ENCODE measurements at places on chromosomes 7 and 10.

DNA sequence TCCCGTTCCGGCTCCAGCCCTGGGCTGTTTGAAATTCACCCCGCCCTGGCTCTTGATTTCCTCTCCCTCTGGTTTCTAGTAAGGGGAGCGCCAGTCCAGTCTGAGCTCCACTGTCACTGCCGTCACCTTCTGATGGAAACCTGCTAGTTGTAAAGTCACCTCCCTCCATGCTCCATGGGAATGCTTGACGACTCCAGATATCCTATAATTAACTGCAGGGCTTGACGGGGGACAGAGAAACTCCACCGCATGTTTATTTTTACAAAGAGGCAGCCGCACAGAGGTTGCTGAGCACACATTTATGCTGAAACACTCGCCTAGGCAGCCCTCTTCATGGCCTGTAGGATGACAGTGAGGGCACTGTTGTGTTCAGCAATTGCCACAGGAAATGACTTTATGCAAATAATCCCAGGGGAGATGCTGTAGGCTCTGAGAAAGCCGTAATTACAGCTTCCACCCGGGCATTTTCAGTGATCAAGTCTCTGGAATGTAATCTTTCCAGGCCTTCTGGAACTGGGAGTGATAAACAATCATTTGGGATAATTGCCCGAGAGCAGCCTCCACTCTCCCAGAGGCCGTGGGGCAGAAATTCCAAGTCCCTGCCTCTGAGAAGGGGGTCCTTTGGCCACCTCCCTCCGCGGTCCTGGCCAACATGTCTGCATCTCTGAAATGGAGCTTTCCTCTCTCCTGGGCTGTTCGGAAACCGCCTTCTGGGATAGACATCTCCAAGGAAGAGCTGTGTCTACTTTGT is 300.5 kb downstream of the KLF6 start:
- no peak for DNase-seq

- DNase-seq: no peak
These were observed 507.0 kb downstream of the PLXNA4 start for GRCh38 chr7:132069306-132069705.

DNA sequence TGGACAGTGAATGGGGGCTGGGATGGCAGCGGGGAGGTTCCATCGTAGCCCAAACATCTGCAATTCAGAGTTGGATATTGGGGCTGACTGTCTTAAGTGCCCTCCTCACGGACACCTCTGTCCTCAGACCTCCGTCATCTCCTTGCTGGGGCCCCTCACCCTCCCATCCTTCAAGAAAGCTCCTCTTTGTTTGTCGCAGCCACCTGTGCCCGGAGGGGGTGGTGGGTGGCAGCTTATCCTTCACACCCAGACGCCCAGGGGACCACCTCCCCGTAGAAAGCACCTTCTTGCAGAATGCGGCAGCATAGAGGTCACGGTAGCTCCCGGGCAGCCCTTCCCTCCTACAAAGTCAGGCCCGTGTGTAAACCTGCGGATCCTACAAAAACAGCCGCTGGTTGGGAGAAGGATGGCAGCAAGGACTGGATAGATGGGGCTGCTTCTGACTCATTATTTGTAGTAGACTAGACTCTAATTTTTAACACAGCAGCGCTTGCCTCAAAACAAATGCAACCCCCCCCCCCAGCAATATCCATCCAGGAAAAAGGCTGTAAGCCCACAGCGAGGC is 1.3 kb upstream of the PTPRN2 start:
- DNase-seq: no peak

GRCh38 chr7:16916105-16916639 is 34.4 kb upstream of the AGR3 start:
- peak; percentile 92 for DNase-seq

- DNase-seq: no peak
These were observed 14.9 kb downstream of the DLG5 start for GRCh38 chr10:77911535-77912123.

- DNase-seq: no peak
These were observed 154.4 kb downstream of the DGKI start for GRCh38 chr7:137692399-137692798.

DNA sequence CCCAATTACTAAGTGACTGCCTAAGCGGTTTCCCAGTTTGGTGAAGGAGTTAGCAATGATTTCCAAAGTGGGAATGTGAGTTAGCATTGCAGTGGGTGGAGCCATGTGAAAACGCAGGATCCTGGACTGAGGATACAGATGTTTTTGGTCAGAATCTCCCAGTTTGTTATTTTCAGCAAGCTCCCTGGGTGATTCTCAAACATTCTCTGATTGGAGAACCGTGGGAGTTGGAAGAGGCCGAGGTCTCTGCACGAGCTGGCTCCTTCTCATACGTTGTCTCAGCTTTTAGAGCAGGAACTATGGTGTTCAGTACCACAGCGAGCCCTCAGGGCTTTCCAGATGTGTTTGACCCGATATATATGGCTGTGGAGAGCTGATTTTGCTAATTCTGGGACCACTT is 396.5 kb upstream of the NPVF start:
- no peak for DNase-seq

- no peak for DNase-seq
These were observed 17.5 kb downstream of the TRIM24 start for GRCh38 chr7:138477581-138477980.

GRCh38 chr7:50557099-50557498 is 8.1 kb downstream of the DDC start:
- DNase-seq: no peak

DNA sequence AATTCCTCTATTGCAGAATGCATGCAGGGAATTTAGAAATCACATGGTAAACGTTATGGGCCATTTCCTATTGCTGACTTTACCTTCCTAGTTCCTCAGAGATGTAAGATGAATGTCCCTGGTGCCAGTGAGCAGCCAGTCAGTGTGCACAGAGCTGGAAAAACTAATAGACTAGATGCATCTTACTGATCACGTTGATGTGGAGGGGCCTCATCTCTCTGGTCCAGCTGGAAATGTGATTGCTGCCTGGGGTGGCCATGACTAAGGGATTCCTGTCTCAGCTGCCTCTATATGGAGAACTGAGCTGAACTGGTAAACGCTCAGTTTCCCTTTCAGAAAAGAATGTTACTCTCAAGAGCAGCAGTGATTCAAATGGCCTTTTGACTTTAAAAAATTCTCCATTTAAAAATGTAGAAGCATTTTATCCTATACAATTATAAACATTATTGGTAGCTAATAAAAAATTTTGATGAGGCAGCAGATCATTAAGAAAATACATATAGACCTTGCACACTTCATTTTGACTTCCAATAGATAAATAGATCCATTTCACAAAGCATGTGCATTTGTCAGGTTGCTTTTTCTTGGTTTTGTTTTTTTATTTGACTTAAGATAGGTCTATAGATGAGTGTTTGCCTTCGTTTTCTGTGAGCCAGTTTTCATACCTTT is 80.5 kb upstream of the INSYN2A start:
- DNase-seq: no peak

DNA sequence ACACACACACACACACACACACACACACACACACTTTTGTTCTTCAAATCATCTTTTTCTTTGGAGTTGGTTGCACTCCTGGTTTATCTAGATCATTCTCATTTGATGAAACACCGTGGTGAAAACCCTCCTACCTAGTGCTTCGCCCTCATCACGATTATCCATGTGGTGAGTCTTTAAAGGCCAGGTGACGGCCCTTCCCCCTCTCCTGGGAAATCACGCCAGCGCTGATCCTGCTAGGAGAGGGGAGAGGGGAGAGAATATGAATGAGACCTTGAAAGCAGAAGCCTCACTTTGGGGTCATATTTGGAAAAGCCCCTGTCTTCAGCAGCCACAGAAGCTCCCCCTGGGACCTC is 103.9 kb upstream of the LRRC4 start:
- DNase-seq: no peak

GRCh38 chr10:11176746-11177145 is 159.1 kb downstream of the CELF2 start:
- DNase-seq: no peak

All from skeletal muscle cell (primary cell).